Naive thymus-derived CD8-positive, alpha-beta T cell (primary cell): ENCODE measurements at places on chromosomes 3 and 15.

GRCh38 chr3:3827111-3827510, 27.9 kb downstream of the LRRN1 start:
- no peak for DNase-seq

DNA sequence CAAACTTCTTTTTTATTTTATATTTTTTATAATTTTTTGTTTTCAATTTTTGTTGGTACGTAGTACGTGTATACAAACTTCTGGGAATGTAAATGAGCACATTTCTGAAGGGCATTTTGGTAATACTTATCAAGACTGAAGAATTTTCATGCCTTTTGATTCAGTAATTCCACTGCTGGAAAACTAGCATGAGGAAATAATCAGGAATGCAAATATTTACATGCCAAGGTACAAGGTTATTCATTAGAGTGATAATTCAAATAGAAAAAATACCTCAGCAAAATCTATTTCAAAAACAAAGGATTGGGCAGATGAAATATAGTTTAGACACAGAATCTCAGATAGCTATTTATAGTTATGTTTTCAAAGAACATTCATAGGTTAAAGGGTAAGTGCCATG, 128.7 kb downstream of the DMXL2 start:
- DNase-seq = no peak

GRCh38 chr15:98966091-98966787, 41.4 kb downstream of the PGPEP1L start:
- no peak for DNase-seq

GRCh38 chr15:40069178-40070165, 30.5 kb upstream of the SRP14 start:
- no peak for DNase-seq

GRCh38 chr3:13012221-13012691, 61.0 kb downstream of the IQSEC1 start:
- DNase-seq = no peak

DNA sequence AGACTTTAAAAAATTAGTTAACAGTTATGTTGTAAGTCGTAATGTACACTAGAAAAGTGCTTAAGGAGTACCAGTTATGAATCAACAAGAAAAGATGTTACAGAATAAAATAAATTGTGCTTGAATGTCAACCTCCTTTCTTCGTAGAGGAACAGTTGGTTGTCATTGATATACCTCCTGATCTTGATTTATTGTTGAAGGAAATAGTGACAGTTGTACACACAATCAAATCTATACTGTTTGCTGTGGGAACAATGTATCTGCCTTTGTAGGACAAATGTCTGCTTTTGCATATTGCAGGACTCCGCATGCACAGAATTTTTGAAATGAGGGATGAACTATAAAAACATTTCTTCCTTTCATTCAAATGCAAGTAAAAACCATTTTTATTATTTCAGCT, 19.2 kb downstream of the RASA2 start:
- DNase-seq = no peak

DNA sequence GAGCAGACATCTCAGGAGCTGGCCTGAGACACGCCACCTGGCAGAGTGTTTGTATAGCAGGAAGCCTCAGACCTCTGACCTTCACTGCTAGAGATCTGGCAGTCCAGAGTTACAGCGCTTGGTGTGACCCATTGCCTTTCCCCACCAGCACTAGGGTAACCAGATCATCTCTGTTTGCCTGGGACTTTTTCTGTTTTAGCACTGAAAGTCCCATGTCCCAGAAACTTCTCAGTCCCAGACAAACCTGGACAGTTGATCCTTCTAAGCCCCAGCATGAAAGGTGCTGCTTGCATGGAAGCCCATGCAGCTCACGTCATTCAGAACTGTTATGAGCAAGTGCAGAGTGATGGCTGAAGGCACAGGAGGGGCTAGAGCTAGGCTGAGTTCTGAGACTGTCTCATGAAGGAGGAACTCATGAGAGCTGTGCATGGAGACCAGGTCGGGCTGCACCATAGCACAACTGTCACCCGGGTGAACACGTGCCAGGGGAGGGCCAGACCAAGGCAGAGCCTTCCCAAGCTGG, 18.2 kb upstream of the AHSG start:
- no peak for DNase-seq

DNA sequence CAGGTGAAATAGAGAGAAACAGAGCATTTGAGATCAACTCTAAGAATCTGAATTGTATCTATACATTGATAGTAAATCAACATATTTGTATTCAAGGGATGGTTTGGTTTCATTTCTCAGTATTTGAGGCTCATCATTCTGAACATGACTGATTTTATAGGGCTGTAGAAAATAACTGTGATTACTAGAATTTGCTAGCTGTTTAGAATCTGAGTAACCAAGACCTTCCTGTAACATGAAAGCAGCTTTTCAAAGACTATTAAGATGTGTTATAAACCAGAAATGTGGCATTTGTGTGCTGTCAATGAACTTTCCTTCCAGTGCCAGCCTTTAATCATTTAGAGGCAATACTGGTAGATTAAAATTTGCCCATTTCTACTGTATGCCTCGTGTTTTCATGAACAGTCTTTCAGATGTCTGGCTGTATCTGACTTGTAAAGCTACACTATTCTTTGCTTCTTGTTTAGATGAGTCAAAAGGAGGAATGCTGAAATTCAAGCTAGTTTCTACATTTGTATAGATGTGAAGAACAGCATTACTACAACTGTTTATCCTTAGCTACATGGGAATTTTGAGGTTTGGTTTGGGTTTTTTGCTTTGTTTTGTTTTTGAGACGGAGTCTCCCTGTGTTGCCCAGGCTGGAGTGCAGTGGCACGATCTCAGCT, 137.3 kb upstream of the BHLHE40 start:
- DNase-seq = no peak

- DNase-seq = no peak
These were observed 387.2 kb upstream of the SGO1 start for GRCh38 chr3:20573175-20573574.

- no peak for DNase-seq
These were observed 805.5 kb downstream of the IGSF11 start for GRCh38 chr3:118229196-118229595.

DNA sequence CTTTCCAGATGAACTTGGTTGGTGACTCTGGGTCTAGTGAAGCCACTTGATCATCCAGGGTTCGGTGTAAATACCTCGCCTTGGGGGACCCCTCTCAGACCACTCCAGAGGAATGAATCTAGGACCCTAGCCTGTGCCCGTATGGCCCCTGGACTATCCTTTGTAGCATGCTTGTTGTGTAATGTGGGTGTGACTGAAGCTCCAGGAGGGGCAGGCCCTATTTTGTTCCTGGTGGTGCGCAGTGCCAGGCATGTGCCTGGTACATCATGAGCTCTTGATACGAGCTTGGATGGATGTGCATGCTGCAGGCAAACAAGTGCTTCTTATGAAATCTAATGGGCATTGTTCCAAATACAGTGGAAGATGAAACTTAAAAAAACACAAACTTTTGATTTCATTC, 82.8 kb downstream of the EBLN2 start:
- no peak for DNase-seq

GRCh38 chr15:58309963-58310928, 121.5 kb upstream of the LIPC start:
- DNase-seq = no peak

DNA sequence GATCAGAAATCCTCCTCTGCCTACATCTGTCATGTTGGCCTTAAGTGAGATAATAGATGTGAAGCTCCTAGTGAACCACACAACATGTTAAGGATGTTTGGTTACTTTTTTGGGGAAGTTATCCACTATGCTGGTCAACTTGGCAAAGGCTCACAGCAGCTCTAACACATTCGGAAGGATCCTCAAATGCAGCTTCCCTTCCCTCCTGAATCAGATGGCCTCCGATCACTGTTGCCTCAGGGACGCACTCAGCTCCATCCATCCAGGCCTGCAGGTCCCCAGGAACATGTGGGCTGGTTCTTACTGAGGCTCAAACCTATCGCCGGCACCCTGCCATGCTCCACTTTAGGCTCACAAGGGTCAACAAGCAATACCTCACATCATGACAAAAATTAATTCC, 67.9 kb downstream of the CORO2B start:
- DNase-seq = no peak

DNA sequence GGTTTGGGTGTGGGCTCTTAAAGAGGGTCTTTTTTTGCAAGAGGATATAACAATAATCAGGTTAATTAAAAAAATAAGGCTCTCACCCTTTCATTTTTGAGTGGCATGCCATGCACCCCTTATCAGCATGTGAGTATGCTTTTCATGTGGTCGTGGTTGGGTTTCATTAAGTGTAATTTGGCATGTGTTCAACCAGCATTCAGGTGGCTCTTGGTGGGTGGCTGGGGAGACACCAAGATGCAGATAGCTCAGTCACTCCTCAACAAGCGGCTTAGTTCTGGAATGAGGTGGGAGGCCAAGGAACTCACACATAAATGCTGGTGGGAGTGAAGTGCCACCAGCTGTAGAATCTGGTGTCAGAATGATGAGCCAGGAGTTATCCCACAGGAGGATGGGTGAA, 66.8 kb downstream of the FLNB start:
- peak; percentile 71 for DNase-seq
